ENCODE measurements at places on chromosomes 13 and 19. TPM values are rescaled to one million over a fixed set of nuclear protein-coding genes. Genes with fewer than 3 reads are reported as not detected.

DNA sequence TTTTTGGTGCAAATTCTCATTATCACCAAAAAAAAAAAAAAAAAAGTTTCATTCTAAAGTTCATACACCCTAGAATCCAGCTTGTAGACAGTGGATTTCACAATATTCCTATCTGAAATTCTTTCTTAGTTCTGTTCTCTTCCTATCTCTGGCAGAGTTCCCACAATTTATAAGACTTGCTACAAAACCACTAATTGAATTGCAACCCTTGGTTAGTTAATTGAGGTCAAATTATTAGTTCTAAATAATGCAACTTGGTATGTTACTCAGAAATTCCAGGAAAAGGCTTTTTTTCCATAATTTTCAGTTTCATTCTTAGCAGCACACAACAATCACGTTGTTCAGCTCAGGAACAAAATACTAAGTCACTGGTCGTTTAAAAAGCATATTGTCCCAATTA is 58.5 kb downstream of the SPATA13 start:
- no peak overlapping the region for H3K27ac ChIP-seq
- DNase-seq: no peak
- H3K27me3 ChIP-seq: no peaks in the 10 kb centered on the region
- no peaks in the 10 kb centered on the region for H3K36me3 ChIP-seq

GRCh38 chr19:13849991-13850909 is 26.7 kb upstream of the NANOS3 start:
- peak overlapping the region; percentile 95 for H3K27ac ChIP-seq
- H3K27me3 ChIP-seq: no peaks in the 10 kb centered on the region
- H3K4me1 ChIP-seq: peaks cover 39% of the 10 kb centered on the region
- peak; percentile 72 for DNase-seq
- no peak overlapping the region for H3K4me3 ChIP-seq

GRCh38 chr19:8503510-8503909 is 1.1 kb upstream of the PRAM1 start:
- H3K4me3 ChIP-seq: no peak overlapping the region
- H3K27ac ChIP-seq: no peak overlapping the region

DNA sequence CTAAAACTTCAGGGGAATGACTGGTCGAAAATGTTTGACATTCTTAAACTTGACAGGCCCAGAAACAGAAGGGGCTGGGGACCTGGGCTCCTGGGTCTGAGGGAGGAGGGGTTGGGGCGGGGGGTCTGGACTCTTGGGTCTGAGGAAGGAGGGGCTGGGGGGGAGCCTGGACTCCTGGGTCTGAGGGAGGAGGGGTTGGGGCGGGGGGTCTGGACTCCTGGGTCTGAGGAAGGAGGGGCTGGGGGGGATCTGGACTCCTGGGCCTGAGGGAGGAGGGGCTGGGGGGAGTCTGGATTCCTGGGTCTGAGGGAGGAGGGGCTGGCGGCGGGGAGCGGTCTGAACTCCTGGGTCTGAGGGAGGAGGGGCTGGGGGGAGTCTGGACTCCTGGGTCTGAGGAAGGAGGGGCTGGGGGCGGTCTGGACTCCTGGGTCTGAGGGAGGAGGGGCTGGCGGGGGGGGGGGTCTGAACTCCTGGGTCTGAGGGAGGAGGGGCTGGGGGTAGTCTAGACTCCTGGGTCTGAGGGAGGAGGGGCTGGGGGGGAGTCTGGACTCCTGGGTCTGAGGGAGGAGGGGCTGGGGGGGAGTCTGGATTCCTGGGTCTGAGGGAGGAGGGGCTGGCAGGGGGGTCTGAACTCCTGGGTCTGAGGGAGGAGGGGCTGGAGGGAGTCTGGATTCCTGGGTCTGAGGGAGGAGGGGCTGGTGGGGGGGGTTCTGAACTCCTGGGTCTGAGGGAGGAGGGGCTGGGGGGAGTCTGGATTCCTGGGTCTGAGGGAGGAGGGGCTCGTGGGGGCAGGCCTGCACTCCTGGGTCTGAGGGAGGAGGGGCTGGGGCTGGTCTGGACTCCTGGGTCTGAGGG is 5.5 kb upstream of the KLK6 start:
- no peaks in the 10 kb centered on the region for H3K36me3 ChIP-seq
- no peak overlapping the region for H3K4me3 ChIP-seq
- H3K27ac ChIP-seq: no peak overlapping the region
- peaks cover 8% of the 10 kb centered on the region for H3K27me3 ChIP-seq

- no peaks in the 10 kb centered on the region for H3K4me1 ChIP-seq
- H3K27me3 ChIP-seq: no peaks in the 10 kb centered on the region
- no peak for DNase-seq
- no peak overlapping the region for H3K4me3 ChIP-seq
- H3K27ac ChIP-seq: no peak overlapping the region
- no peaks in the 10 kb centered on the region for H3K36me3 ChIP-seq
Observed at GRCh38 chr13:79097201-79097600, 308.9 kb downstream of the RBM26 start.

CACNG7 gene
- not detected for total RNA-seq

SOX1 gene
- not detected for total RNA-seq

ZNF442 gene
- total RNA-seq: 4.1 TPM

ZSCAN22 gene
- 1.8 TPM for total RNA-seq

MAB21L1 gene
- 0.06 TPM for total RNA-seq

JOSD2 gene
- 32.3 TPM for total RNA-seq

OCEL1 gene
- 15.6 TPM for total RNA-seq
